ENCODE measurements at places on chromosomes 1 and 21.
A peak's percentile ranks its signal among the peaks of the same experiment; 100 is the strongest.

DNA sequence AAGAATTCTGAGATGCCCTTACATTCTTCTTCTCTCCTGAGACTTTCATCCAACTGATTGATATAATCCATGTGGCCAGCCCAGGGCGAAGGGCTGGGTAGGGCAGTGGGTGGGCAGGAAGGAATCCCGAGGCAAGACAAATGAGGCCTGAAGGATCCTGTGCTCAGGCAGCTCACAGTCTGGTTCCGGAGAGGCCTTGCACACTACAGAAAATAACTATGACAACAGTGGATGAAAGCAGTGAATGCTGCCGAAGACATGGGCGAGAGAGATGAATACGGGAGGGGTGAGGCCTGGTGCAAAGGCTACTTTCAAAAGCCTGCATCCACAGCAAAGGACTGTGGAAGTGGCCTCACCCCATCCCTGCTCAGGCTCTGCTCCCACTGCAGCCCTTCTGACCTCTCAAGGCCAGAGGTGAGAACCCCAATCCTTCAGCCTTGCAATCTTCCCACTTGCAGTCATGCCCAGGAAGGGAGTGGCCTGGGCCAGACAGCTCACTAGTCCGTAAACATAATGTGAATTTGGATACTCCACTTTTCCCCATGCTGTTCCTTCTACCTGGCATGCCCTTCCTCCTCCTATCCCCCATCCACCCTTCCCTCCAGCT is 183.7 kb upstream of the EDN2 start:
- no peaks in the 10 kb centered on the region for H3K36me3 ChIP-seq
- H3K4me3 ChIP-seq = no peak overlapping the region
- H3K27ac ChIP-seq = no peak overlapping the region
- DNase-seq = peak; percentile 28
- no peaks in the 10 kb centered on the region for H3K4me1 ChIP-seq

GRCh38 chr1:55127827-55128343 is 87.3 kb downstream of the USP24 start:
- DNase-seq = no peak
- H3K36me3 ChIP-seq = peaks cover 54% of the 10 kb centered on the region
- no peak overlapping the region for H3K4me3 ChIP-seq
- no peak overlapping the region for H3K27ac ChIP-seq
- peaks cover 2% of the 10 kb centered on the region for H3K4me1 ChIP-seq
- H3K27me3 ChIP-seq = no peaks in the 10 kb centered on the region

DNA sequence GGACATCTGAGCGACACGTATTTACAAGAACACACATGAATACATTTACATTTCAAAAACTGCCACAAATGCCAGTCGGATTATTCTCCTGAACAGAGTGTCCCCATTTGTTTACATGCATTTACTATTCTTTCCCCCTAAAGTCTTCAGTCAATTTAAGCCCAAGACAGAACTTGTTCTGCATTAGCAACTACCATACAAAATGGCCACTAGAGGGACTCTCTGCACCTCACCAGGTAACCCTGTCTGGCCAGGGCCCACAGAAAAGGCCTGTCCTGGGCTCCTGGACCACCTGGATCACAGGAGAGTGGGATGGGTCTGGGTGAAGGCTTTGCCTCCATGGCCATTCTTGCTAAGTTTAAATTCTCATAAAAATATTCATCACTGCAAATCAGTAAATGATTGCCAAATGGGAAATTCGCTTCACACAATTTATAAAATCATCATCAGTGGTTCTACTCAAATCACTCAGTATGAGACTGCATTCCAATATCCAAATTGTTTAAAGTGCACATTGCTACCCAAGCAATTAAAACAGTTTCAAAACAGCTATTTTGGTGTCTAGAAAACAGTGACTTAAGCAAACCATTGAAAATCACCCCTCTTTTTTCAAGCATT is 12.5 kb upstream of the GUCA2A start:
- no peak overlapping the region for H3K4me3 ChIP-seq
- H3K27ac ChIP-seq = no peak overlapping the region
- H3K36me3 ChIP-seq = no peaks in the 10 kb centered on the region
- DNase-seq = peak; percentile 68
- H3K4me1 ChIP-seq = no peaks in the 10 kb centered on the region

GRCh38 chr1:87329526-87330056 is 911 bp downstream of the LMO4 start:
- H3K27ac ChIP-seq = peak overlapping the region; percentile 89
- no peaks in the 10 kb centered on the region for H3K27me3 ChIP-seq
- H3K36me3 ChIP-seq = no peaks in the 10 kb centered on the region
- DNase-seq = peak; percentile 63
- H3K4me1 ChIP-seq = peaks cover 9% of the 10 kb centered on the region

DNA sequence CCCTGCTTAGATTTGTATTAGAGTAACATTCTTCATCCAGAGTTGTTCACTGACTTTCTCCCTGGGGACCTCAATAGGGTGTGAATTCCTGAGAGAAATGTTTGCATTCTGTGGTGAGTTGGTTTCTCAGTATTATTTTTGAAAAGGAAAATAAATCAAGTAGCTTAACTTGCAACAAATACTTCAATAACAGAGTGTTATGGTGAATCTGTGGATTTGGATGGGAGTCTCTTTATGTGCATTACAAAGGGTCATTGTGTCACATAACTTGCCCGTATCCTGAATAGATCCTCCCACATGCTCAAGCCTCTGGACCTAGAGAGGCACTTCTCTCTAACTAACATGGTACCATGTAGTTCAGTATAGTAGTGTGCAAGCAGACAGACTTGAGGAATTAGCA is 68.4 kb upstream of the IPO9 start:
- DNase-seq = no peak
- H3K36me3 ChIP-seq = no peaks in the 10 kb centered on the region
- H3K4me1 ChIP-seq = no peaks in the 10 kb centered on the region
- no peaks in the 10 kb centered on the region for H3K27me3 ChIP-seq

- H3K36me3 ChIP-seq = no peaks in the 10 kb centered on the region
- H3K4me3 ChIP-seq = no peak overlapping the region
- H3K27me3 ChIP-seq = no peaks in the 10 kb centered on the region
Measured at GRCh38 chr1:163173121-163173520, 29.6 kb downstream of the RGS5 start.

- H3K36me3 ChIP-seq = no peaks in the 10 kb centered on the region
- no peak for DNase-seq
- no peaks in the 10 kb centered on the region for H3K4me1 ChIP-seq
- H3K27me3 ChIP-seq = no peaks in the 10 kb centered on the region
Measured at GRCh38 chr1:219413536-219413935, 199.4 kb downstream of the ZC3H11B start.

DNA sequence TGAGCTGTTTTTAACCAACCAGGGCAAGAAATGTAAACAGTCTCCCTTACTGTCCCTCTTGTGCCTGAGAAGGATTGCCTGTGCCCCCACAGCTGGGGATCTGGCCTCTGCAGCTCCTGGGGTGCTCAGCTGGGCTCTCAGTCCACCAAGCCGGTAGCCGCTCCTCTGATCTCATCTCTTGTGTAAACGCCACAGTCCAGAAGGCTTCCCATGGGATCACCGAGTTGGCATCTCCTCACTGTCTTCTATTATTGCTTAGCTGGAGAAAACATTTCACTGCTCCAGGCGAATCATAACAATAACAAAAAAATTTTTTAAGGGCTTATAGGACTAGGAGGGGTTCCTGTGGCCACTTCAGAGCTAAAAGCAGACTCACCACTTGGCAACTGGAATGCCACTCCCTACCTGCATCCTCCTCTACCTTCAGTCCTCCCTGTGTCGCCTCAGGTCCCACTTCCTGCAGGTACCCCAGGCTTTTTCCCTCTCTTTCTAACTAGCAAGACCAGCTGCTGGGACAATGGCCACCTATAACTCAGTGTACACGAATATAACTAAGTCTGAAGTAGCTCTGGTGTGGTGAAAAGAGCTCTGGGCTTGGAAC is 75.8 kb downstream of the ATP1A1 start:
- H3K4me3 ChIP-seq = no peak overlapping the region
- no peak overlapping the region for H3K27ac ChIP-seq
- no peaks in the 10 kb centered on the region for H3K4me1 ChIP-seq
- H3K36me3 ChIP-seq = no peaks in the 10 kb centered on the region

DNA sequence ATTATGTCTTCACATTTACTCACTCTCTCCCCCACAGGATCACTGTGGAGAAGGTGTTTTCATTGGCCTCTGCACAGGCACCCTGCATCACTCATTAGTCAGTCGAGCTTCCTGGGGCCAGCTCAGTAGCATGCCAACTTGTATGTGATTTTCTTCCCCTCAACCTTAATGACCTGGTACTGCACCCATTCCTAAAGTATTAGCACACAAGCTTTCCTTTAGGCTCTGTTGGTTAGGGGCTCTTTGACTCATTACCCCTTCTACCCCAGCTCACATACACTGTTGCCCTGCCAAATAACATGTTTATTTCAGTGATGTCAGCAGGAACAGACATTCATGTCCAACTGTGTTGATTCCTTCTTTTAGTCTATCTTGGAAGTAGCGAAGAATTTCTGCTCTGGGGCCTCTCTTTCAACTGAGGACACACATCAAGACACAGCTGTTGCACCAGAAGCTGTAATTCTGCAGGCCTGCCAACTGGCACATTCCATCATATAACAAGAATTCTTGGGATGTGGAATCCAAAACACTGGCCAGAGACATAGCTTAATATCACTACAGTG is 603.5 kb upstream of the ADAMTS5 start:
- H3K27ac ChIP-seq = peak overlapping the region; percentile 36
- H3K4me3 ChIP-seq = no peak overlapping the region
- no peaks in the 10 kb centered on the region for H3K36me3 ChIP-seq
- DNase-seq = peak; percentile 70
- H3K4me1 ChIP-seq = peaks cover 7% of the 10 kb centered on the region
- no peaks in the 10 kb centered on the region for H3K27me3 ChIP-seq

GRCh38 chr1:160375788-160376524 is 9.1 kb downstream of the NHLH1 start:
- peaks cover 9% of the 10 kb centered on the region for H3K4me1 ChIP-seq
- DNase-seq = peak; percentile 22
- H3K4me3 ChIP-seq = no peak overlapping the region
- H3K27ac ChIP-seq = no peak overlapping the region
- no peaks in the 10 kb centered on the region for H3K36me3 ChIP-seq

DNA sequence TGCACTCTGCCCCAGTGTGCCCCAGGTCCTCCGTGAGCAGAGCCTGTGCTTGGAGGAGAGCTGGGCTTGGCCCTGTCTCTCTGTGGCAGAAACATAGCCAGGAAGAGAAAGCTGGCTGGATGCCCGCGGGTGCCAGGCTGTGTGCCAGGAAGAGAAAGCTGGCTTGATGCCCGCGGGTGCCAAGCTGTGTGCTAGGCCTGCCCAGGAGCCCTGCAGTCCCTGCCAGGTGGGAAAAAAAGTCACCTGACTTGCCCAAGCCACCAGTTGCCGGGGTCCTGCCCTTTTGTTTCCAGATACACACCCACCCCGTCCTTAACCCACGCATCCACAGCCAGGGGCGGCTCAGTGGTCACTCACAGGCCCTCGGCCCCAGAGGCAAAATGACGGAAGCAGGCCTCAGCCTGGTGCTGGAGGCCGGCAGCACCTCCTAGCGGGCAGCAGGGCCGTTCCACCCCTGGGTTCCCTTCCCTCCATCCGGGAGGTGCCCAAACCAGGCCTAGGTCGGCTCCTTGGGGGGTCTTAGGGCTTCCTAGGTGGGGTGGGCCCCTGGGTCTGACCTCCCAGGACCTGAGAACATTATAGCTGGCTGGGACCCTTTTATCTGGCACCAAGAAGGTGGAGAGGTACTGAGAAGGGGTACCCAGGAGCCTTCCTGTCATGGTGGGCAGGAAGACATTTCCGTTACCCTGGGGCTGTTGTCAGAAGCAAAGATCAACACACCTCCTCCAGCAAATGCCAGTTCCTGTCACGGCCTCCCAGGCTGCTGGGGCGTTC is 9.1 kb downstream of the ITGB2 start:
- no peak for DNase-seq
- H3K27ac ChIP-seq = peak overlapping the region; percentile 76
- no peak overlapping the region for H3K4me3 ChIP-seq
- no peaks in the 10 kb centered on the region for H3K27me3 ChIP-seq
- H3K36me3 ChIP-seq = no peaks in the 10 kb centered on the region

- no peaks in the 10 kb centered on the region for H3K36me3 ChIP-seq
- DNase-seq = no peak
- H3K27ac ChIP-seq = peak overlapping the region; percentile 10
- H3K27me3 ChIP-seq = peaks cover 9% of the 10 kb centered on the region
- no peaks in the 10 kb centered on the region for H3K4me1 ChIP-seq
- no peak overlapping the region for H3K4me3 ChIP-seq
Measured at GRCh38 chr1:10803971-10804820, 7.8 kb upstream of the CASZ1 start.

DNA sequence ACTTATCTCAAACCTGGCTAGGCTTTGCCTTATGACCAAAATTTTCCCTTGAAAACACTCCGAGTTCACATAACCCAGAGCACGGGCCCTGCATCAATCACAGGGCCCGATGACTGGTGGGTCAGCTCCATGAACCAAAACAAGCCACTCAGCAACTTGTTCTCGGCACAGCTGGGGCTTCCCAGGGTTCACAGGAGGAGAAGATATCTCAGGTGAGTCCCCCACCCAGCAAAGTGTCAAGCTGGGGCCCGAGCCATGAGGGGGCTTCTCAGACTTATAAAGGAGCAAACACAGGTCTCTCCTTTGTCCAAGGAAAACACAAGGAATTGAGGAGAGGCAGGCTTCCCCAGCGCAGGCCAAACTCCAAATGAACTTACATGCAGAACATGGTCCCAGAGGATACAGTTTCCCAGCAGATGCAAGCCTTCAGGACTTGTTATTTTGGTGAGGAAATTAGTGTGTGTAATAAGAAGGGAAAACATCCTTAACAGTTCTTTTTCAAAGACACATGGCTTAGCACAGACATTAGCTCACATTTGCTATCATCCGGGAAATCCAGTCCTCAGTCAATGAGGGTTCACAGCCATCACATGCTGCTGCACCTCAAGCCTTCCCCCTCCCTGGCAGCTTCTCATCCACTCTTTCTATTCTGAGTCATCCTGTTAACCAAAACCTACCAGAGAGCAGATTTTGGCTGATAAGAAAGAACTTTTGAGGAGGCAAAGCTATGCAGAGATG is 98.1 kb upstream of the NFIA start:
- no peaks in the 10 kb centered on the region for H3K36me3 ChIP-seq
- peak; percentile 44 for DNase-seq
- H3K4me1 ChIP-seq = no peaks in the 10 kb centered on the region
- no peaks in the 10 kb centered on the region for H3K27me3 ChIP-seq

DNA sequence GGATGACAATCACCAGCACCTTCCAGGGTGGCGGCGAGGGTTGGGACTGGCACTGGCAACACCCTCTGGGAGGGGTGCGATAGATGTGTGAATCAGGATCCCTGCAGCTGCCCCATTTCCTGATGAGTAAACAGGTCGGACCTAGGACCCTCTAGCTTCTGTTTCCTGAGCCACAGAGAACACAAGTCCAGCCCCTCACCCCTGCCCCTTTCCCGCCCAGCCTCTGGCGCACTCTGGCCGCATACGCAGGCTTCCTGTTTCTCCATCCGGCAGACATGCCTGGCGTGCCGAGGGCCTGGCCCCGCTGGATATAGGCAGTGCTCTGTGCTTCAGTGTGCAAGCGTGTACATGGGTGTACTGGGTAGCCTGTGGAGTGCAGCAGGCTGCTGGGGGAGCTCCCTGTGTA is 4.6 kb downstream of the PEAR1 start:
- H3K27ac ChIP-seq = peak overlapping the region; percentile 63
- H3K4me3 ChIP-seq = peak overlapping the region; percentile 4
- H3K27me3 ChIP-seq = no peaks in the 10 kb centered on the region

Measured in kidney (tissue), 22 donors.